ENCODE measurements at places on chromosomes 16 and 17.

DNA sequence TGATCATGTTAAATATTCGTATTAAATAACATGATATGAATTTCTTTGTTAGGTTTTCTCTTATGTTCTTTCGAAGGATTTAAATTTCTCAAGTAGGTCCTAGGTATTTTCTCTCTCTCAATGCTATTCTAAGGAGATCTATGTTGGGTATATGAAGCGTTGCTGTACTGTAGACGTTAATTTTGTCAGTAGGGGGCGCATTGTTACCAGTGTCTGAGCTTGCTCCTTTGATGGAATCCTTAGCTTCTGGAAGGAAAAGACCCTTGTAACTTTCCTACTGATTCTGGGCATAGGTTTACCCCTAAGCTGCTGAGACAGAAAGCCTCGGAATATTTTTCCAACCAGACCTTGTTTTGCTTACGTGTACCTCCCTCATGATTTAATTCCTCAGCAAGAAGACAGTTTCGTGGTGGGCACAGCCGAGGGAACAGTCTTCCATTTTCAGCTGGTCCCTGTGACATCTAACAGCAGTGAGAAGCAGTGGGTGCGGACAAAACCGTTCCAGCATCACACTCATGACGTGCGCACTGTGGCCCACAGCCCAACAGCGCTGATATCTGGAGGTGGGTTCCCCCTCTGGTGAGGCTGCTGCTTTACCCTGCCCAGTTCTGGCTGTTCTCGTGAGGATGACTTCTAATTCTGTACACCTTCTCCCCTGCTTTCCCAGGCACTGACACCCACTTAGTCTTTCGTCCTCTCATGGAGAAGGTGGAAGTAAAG, 17.9 kb downstream of the UTP4 start:
- no peak for DNase-seq

DNA sequence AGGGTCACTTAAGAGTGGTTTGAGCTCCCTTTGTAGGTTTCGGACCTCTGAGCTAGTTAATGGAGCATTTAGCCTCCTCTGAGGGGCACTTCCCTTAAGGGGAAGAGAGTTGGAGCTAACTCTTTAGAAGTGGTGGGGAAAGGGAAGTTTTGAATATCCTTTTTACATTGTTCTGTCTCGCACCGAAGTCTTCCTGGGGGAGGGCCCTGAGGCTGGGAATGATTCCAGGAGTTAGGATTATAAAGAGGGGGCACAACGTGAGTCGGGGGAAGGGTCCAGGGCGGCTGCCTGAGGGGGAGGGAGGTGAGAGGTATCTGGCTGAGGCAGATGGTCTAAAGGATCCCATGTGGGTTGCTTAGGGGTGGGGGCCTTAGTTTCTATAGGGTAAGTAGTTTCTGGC, 32.3 kb downstream of the SEC14L1 start:
- DNase-seq, result no peak

DNA sequence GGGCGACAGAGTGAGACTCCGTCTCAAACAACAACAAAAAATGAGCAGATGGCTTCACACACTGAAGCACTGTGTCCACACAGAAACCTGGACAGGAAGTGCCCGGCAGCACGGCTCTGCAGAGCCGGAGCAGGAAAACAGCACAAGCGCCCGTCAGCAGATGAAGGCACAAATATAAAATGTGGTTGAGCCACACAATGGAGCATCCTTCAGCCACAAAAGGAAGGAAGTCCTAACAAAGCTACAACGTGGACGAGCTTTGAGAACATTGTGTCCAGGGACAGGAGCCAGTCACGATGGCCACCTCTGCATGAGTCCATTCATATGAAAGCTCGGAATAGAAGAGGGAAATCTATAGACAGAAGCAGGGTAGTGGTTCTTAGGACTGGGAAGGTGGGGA, 15.7 kb downstream of the RHBDF2 start:
- no peak for DNase-seq

DNA sequence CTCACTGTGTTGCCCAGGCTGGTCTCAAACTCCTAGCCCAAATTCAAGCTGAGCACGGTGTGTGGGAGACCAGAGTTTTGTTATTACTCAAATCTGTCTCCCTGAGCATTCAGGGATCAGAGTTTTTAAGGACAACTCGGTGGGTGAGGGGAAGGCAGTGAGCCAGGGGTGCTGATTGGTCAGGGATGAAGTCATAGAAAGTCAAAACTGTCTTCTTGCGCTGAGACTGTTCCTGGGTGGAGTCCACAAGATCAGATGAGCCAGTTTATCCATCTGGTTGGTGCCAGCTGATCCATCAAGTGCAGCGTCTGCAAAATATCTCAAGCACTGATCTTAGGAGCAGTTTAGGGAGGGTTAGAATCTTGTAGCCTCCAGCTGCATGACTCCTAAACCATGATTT, 346.3 kb downstream of the TMEM114 start:
- DNase-seq, result no peak

DNA sequence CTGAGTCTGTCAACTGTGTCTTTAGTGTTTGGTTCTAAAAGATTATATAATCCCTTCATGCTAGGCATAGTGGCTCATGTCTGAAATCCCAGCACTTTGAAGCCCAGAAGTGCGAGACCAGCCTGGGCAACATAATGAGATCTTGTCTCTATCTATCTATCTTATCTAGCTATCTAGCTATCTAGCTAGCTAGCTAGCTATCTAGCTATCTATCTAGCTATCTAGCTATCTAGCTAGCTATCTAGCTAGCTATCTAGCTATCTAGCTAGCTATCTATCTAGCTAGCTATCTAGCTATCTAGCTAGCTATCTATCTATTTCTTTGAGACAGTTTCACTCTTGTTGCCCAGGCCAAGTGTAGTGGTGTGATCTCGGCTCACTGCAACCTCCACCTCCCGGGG, 43.8 kb downstream of the SPAG9 start:
- no peak for DNase-seq

DNA sequence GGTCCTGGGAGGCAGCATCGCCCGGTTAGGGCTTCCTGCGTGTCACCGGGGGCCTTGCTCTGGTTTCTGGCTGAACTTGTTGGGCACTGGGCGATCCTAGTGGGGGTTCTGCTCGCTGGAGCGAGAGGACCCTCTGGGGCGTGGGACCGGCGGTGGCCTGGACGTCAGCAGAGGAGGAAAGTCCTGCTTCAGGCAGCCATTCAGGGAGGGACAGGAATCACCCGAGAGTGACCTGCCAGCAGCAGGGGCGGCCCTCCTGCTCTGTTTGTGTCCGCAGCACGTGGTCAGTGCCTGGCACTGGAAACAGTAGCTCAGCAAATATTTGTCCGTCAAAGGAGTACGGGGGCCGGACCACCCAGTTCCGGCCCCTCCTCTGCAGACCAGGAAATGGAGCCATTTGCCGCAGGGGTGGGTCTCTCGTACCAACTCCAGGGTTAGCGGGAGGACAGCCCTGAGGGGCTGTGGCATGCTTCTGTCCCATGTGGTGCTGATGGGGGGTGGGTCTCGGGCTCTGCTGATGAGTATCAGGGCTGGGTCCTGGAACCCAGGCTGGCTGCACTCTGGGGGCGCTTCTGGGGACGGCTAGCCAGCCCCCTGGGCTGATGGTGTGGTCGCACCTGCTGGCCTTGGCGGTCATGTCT, 48.3 kb downstream of the BAIAP2 start:
- peak; percentile 85 for DNase-seq

DNA sequence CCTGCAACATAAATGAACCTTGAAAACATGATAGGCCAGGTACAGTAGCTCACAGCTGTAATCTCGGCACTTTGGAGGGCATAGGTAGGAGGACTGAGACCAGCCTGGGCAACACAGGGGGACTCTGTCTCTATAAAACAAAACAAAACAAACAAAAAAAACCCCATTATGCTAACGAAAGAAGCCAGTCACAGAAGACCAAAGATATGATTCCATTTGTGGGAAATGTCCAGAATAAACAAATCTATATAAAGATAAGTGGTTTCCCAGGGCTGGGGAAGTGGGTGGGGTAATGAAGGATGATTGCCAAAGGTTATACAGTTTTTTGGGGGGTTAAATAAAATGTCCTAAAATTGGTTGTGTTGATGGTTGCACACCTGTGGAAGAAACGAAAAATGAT, 36.5 kb upstream of the SIAH1 start:
- DNase-seq, result no peak

- DNase-seq, result peak; percentile 86
Measured at GRCh38 chr16:57485916-57486857, at the start of gene DOK4. Gene DOK4 (minus strand): TSS chr16:57486493. CDS start chr16:57479507, 6,986 bp downstream.

GRCh38 chr17:30939051-30939689, 17.4 kb downstream of the ADAP2 start:
- DNase-seq, result no peak

GRCh38 chr17:78384479-78385175, 6.2 kb downstream of the PGS1 start:
- DNase-seq, result no peak

GRCh38 chr17:42459801-42460281, 1.2 kb downstream of the ATP6V0A1 start:
- no peak for DNase-seq

DNA sequence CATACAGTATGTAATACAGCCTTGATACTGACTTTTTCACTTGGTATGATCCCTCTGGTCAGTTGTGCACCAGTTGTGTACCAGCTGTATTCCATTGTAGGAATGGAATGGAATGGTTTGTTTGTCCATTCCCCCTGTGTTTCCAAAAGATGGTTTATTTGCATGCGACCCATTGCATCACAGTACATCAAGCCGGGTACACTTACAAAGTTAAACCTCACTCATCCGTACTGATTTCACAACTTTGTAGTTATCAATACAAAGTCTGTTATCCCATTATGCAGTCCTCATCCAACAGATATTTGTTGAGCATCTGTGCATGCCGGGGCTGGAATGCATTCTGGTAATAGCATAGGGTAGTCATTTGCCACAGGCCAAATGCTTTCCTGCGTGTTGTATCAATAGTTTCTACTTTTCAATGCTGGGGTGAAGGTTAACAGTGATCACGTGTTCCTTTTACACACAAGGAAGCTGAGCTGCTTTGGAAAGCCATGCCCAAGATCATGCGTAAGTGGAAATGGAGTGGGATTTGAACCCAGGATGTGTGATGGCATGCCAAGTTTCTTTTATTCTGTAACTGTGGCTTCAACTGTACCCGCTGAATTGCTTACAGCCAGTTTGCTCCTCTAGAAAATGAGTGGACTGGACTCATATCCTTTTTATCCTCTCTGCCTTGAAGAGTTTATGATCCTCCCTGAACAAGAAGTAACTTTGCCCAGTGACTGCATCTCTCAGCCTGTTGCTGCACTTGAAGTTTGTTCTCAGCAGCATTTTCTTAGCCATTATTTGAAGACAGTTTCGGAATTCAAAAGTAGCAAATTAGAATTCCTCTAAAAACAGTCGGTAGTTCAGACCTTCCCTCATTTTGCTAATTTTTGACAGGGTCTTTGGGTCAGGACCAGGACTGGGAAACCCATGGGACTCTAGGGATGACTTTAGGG, 228.5 kb downstream of the CCDC182 start:
- no peak for DNase-seq

DNA sequence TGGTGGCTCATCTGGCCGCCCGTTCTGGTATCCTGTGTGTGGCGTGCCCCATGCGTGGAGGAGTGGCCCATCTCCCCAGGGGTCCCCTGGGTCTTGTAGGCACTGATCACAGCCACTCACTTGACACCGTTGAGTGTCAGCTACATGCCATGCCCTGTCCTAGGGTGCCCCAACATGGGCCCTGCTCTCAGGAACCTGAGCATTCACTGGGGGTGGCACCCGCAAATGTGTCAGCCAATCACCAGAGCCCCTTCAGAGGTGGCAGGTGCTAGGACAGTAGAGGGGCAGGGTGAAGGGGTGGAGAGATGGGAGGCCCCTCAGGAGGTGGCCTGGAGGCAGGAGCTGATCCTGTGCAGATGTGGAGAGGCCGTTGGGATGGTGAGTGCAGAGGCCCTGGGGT, 27.8 kb downstream of the CMIP start:
- peak; percentile 31 for DNase-seq

DNA sequence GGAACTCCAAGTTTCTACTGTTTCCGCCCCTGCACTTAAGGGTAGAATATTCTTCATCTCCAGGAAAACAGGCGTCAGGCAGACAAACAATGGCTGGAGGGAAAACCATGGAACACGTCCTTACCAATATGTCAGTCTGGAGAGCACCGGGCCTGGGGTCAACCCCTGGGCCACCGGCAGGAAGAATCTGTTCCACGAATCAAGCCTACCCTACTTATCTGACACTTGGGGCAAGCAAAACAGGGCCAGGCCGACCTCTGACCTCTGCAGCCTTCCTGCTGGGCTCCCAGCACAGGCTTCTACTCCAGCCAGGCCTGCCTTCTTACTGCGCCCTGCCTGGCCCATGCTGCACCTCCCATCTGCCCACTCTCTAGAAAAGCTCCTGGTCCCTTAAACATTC, 10.1 kb downstream of the VAC14 start:
- DNase-seq, result no peak

- DNase-seq, result no peak
Measured at GRCh38 chr16:63717806-63718205, 1404.1 kb downstream of the CDH11 start.

GRCh38 chr16:85611444-85612190, 1.5 kb upstream of the GSE1 start:
- peak; percentile 95 for DNase-seq

Measured in right cardiac atrium (tissue), 5 donors.